Tibial nerve (tissue), 4 donors: ENCODE measurements at places on chromosomes 4 and X.

DNA sequence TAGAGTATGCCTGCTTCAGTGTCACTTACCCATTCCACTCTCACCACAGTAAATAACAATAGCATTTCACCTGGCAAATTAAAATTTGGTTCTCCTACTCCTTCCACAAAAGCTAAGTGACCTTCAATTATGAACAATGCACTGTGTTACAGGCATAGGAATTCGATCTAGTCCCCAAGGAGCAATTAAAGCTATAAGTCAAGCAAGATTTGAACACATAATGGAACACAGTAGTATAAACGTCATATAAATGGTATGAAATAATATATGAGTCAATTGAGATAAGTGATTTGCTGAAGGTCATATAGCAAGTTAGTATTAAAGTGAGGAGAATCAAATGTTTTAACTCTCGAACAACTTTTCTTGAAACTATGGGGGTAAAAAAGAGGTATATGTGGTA, 65.8 kb downstream of the ARAP2 start:
- no peak for DNase-seq

DNA sequence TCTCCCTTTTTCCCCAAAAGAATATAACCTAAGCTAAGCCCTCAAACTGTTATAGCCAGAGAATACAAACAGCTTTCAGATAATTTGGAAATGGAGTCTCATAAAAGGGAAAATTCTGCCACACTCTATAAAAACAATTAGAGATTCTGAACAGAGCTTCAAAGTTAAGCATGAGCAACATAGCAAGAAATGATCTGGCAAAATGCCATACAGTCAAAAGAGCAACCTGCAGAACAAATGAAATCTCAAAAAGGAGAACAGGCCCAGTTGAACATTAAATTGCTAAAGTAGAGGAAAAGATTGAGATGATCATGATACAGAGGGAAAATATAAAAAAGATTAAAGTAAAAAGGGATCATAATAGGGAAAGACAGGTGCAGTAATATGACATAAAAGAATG, 250.5 kb downstream of the TLL1 start:
- no peak for DNase-seq

DNA sequence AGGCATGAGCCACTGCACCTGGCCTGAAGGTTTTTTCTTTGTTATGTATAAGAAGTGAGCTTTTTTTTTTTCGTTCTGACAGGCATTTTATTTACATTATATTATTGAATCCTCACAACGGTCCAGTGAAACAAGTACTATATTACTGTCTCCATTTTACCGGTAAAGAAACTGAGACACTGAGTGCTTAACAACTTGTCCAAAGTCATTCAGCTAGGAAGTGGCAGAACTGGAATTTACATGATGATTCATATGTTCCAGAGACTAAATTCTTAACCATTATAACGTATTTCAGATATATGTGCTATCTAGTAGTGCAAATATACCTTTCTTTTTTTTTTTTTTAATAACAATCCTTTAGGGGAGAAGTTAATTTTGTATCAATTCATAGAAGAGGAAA, 18.4 kb upstream of the SLC6A14 start:
- no peak for DNase-seq

- DNase-seq = no peak
These were observed 105.4 kb upstream of the SLC7A11 start for GRCh38 chr4:138347561-138347960.

- DNase-seq = no peak
These were observed 4.7 kb upstream of the IL1RAPL1 start for GRCh38 chrX:28582511-28582910.

DNA sequence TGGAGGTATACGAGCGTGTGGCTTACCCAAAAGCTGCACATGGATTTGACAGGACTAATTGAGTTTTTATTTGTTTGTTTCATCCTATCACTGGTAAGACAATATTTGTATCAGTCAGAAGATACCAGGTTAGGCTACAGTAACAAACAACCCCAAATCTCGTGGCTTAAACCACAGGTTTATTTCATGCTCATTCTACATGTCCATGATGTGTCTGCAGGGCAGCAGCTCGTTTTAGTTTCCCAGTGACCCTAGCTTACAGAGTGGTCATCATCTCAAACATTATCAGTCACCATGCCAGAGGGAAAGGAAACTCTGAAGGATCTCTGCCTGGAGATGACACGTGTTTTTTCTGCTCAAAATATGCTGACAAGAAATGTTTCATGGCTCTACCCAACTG, 108.3 kb downstream of the SHROOM3 start:
- DNase-seq = no peak

DNA sequence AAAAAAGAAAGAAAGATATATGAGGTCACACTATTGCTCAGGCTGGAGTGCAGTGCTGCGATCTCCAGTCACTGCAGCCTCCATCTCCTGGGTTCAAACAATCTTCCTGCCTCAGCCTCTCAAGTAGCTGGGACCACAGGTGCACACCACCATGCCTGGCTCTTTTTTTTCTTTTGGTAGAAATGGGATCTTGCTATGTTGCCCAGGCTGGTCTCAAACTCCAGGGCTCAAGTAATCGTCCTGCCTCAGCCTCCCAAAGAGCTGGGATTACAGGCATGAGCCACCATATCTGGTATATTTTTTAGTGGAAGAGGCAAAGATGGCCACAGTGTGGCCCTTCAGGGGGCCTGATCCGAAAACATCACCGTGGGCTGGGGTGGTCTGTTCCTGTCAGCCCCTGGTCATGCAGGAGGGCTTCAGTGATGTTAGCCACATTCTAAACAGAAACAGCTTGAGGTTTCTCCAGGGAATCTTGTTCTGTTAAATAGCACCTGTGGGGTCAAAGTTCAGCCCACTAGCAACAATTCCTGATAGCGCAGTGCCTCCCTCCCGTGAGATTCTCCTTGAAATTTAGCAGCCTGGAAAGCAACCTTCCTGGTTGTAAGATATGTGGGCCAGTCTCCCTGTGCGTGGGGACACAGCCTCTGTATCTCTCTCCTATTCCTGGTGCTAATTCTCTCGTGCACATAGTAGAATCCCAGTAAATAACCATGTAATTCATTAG, 7.3 kb upstream of the DHRSX start:
- DNase-seq = no peak

GRCh38 chr4:87249332-87250019, 29.1 kb upstream of the KLHL8 start:
- DNase-seq = no peak

GRCh38 chrX:150036181-150036580, 97.9 kb upstream of the EOLA2 start:
- no peak for DNase-seq

DNA sequence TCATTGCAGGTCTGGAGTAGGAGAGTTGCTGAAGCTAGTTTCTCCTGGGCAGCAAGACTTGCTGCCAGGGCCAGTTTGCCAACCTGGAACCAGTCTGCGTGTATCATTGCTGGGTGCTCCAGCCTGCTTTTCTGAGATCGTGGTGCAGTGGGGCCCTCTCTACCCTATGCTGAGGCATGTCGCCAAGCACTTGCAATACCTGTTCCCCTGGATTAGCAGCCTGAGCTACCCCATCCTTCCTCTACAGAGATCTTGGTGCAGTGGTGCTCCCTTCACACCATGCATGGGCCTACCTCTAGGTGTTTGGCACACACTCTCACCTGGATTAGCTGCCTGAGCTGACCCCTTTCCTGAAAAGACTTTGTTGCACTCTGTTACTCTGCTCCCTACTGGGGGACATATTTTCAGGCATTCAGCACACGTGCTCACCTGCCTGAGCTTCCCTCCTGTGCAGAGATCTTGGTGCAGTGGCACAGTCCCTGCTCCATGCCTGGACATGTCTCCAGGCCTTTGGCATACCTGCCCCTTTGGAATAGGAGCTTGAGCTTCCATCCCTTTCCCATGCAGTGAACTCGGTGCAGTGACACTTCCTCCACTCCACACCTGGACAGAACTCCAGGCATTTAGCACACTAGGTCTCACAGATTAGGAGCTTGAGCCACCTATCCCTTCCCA, 133.7 kb upstream of the CXCL13 start:
- DNase-seq = no peak

GRCh38 chr4:7845493-7846128, 94.0 kb downstream of the AFAP1 start:
- no peak for DNase-seq
